AG09309 (cell line): ENCODE measurements at places on chromosomes 11 and 22.

- no peak for DNase-seq
Measured at GRCh38 chr22:16717699-16718558, 107.3 kb downstream of the XKR3 start.

DNA sequence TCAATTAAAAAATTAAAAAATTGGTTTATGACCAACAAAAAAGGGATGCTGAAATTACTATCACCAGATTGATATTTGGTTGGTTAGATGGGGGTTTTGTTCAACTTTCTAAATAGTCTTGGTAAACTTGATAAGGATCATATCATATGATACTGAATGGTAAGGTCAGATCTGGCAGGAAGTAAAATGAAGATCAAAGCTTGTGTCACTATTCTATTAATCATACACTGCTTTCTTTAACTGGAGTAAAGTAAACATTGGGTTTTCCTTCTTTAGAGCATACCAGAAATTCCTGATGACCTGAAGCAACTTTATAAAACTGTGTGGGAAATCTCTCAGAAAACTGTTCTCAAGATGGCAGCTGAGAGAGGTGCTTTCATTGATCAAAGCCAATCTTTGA is 40.2 kb downstream of the RRM1 start:
- peak; percentile 10 for DNase-seq

DNA sequence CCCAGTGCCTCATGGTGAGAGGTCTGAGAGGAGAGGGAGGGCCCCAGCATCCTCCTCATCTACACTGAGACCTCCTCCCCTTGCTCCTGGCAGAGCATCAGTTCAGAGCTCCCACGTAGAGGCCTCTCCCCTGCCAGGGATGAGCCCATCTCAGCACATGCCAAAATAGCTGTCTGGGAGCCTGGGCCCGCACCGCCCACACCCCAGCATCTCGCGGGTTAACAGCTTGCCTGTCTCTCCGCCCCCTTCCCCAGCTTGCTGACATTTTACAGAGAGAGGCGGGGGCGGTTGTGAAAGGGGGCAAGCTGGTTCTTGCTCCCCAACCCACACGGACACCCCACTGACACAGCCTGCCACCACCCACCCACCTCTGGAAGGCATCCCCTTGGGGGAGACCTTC is 6.4 kb downstream of the DGKZ start:
- no peak for DNase-seq

- no peak for DNase-seq
Measured at GRCh38 chr11:10744206-10744605, 6.8 kb upstream of the CTR9 start.
